ENCODE measurements at places on chromosomes 2 and 18.

- no peak for DNase-seq
These were observed 29.2 kb upstream of the SETBP1 start for GRCh38 chr18:44651478-44651877.

DNA sequence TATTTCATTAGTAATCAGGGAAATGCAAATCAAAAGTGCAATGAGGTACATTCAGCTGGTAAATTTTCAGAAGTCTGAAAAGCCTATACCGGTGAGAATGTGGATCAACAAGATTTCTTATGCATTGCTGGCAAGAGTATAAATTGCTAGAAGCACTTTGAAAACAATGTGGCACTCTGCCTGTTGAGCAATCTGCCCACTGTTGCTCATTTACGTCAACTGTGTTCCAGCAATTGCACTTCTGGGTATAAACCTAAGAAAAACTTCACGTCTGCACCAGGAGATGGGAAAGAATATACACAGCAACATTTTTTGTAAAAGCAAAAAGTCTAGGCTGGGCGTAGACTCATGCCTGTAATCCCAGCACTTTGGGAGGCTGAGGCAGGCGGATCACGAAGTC, 40.8 kb downstream of the MTERF4 start:
- DNase-seq: no peak

GRCh38 chr2:84972932-84973331, 2.0 kb downstream of the KCMF1 start:
- no peak for DNase-seq

GRCh38 chr2:5777131-5777535, 84.9 kb downstream of the SOX11 start:
- no peak for DNase-seq

DNA sequence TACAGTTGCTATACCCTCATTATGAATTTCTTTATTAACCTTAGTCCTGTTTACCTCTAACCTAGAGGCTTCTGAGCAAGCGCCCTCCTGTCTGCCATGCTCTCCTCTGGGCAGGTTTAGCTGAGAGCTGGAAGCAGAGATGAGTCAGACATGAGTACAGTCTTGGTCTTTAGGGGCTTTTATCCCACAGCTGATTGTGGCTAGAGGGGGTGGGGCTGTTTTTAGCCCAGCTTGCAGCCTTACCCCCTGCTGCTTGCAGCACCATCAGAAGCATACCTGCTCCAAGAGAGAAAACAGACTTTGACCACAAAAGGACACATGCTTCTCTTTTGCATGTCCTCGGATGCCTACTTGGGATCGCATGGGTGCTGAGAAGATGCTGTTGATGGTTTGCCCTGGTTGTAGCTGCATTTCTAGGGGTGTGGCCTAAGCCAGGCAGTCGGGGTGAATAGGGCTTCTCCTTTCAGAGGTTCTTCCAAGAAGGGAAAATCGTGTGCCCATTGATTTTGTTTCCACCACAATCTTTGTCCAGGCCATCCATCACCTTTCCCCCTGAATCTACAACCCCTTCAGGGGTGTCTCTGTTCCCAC, 115.0 kb upstream of the LGALSL start:
- no peak for DNase-seq

- DNase-seq: no peak
These were observed 63.0 kb downstream of the RHBDD1 start for GRCh38 chr2:226898897-226899296.

- no peak for DNase-seq
These were observed 793.5 kb upstream of the SOX11 start for GRCh38 chr2:4898706-4899105.

- DNase-seq: no peak
These were observed 92.2 kb downstream of the DOK6 start for GRCh38 chr18:69492861-69493260.

DNA sequence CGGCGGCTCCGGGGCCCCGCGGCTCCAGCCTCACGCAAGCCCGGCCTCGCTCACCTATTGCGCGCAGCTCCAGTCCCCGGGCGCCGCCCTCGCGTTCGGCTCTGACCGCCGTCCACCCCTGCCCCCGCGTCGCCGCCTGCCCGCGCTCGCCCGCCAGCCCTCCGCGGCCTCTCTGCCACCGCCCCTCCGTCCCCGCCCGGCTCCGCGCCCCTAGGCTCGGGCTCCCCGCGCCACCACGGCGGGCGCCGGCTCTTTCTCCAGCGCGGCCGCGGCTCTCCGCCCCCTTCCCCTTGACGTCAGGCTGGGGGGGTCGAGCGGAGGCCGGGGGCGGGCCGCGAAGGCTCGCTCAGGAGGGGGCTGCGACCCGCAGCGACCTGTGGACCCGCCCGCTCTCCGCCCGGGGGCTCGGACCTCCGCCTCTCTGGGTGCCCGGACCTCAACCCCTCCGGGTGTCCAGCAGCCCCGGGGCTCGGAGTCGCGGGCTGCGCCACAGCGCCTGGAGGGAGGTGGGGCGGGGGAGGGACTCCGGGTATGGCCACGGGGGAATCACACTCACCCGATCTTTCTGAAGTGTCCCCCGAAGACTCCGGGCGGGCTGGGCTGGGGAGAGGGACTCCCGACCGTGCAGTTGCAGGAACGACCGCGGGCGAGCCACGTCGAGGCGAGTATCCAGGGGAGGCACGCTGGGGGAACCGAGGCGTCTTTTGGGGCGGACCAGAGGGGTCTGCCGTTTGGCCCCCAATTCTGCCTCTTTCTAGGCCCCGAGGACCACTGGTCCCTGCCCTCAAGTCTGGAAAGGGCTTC, at the start of gene SEMA4C:
TSS of gene SEMA4C (minus strand) at position 259 of the 804 bp plus-strand sequence. CDS start 2,194 bp downstream, outside the sequence.
- no peak for DNase-seq

DNA sequence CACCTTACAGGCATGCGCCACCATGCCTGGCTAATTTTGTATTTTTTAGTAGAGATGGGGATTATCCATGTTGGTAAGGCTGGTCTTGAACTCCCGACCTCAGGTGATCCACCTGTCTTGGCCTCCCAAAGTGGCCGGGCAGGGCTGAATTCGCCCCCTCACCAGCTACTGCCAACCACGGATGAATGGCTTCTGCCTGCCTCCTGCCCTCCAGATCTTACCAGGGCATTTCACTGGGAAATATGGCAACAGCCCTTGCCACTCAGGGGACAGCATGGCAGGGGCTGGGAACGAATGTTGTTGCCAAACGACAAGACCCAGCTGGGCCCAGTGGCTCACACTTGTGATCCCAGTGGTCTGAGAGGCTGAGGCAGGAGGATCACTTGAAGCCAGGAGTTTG, 1.8 kb upstream of the ALPP start:
- no peak for DNase-seq

- DNase-seq: no peak
These were observed 136.6 kb upstream of the SEC11C start for GRCh38 chr18:59002974-59003594.

GRCh38 chr2:33616873-33617272, 17.8 kb upstream of the FAM98A start:
- DNase-seq: no peak

GRCh38 chr2:155872396-155872795, 460.1 kb downstream of the NR4A2 start:
- DNase-seq: no peak

GRCh38 chr2:225378984-225379383, 20.5 kb upstream of the NYAP2 start:
- DNase-seq: no peak

DNA sequence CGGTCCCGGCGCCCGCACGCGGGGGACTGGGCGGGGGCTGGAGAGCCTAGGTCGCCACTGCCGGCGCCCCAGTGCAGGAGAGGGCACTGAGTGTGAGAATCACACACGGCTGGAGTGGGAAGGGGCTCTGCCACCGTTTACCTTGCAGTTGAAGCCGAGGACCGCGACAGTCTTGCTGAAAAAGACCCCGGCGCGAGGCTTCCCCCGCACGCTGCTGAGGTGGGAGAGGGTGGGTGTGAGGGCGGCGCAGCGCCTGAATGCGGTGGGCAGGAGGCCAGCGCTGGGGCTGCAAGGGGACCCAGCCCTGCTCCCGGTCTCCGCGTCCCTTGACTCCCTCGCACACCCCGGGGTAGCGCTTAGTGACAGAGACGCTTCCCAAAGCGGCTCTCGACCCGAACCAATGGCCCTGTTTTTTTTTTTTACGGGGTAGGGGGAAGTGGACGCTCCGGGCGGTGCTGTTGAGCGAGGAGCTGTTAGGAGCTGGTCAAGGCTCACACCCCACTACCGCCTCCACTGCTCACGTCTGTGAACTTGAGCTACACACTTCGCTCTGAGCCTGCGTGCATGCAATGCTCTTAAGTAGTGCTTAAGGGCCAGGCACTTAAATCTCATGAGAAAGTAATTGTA, 794 bp downstream of the NOTO start:
- DNase-seq: no peak

DNA sequence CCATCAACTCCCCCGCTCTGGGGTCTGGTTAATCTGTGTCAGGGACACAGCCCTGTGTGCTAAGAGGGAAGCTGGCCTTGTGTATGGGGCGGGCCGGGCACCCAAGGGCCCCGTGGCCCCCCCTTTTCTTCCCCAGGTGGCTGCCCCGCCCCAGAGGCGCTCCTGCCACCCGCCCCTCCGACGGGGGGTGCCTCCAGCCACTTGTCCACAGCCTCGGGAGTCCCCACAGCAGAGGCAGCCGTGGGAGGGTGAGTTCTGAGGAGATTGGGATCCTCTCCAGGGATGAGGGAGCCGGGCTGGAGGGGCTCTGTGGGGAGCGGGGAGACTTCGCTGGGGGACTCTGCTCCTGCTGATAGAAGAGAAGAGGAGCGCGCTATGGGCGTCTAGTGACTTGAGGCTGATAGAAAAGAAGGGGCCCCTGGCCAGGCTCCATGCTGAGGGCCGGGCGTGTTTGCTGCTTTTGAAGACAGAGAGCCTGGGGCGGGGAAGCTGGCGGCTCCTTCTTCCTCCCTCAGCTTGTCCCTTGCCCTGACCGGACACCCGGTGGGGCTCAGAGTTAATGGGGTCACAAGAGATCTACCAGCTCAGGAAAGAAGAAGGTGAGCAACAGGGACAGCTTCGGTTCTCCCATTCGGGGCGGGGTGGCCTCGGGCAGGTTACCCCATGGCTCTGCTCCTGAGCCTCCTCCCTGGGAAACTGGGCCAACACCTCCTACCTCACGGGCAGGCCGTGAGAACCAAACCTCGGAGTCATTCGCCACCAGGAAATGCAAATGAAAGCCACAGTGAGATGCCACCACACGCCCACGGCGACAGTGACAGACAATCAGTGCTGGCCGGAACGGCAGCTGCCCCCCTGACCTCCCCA, 89.4 kb upstream of the TAF1B start:
- peak; percentile 31 for DNase-seq
